ENCODE measurements at places on chromosomes 16 and 17. TPM values are rescaled to one million over a fixed set of nuclear protein-coding genes. Genes with fewer than 3 reads are reported as not detected.

DNA sequence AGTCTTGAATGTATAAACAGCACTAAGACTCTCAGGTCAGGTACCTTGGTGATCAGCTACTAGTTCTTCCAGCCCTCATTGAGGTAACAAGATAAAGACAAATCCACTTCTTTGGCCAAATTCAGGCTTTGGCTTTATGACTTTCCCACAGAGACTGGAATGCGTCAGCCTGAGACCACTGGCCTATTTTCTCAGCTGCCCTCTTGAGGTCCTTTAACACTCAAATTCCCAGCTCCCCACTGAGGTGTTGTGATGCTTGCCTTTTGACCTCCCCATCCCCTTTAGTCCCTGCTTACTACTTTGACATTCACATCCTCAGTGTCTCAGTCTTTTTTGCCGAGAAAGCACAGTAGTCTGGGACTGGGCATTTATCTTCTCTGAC lies 10.6 kb downstream of the TNFAIP1 start:
- DNase-seq, result no peak

DNA sequence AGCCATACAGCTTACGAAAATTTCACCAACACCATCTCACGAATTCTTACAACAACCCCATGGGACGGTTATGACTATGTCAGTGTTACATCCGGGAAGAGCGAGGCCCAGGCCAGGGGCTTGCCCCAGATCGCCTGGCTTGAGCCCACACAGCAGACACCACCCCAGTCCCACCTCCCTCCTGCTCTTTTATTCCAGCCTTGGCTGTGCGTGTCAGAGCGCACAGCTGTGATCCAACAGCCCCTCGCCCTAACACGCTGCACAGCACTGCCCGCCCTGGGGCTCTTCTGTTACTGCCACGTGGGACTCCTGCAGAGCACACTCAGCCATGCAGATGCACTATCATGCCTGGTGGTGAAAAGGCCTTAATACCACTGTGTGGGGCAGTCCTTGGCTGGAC lies 127.9 kb downstream of the ENGASE start:
- no peak for DNase-seq

DNA sequence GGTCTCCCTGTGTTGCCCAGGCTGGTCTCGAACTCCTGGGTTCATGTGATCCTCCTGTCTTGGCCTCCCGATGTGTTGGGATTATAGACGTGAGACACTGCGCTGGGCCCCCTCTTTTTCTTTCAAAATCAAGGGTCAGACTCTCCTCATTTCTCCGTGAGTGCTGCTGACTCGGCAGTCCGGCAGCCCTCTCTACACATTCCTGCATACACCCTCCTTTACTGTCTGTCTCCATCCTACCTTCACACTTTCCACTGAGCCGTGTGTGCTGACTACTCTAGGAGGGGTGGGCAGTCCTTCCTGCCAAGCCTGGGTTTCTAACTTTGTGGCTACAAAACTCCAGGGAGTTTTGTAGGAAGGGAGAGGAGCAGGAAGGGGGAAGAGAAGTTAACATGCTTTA lies 195.2 kb downstream of the PARN start:
- DNase-seq, result no peak

DNA sequence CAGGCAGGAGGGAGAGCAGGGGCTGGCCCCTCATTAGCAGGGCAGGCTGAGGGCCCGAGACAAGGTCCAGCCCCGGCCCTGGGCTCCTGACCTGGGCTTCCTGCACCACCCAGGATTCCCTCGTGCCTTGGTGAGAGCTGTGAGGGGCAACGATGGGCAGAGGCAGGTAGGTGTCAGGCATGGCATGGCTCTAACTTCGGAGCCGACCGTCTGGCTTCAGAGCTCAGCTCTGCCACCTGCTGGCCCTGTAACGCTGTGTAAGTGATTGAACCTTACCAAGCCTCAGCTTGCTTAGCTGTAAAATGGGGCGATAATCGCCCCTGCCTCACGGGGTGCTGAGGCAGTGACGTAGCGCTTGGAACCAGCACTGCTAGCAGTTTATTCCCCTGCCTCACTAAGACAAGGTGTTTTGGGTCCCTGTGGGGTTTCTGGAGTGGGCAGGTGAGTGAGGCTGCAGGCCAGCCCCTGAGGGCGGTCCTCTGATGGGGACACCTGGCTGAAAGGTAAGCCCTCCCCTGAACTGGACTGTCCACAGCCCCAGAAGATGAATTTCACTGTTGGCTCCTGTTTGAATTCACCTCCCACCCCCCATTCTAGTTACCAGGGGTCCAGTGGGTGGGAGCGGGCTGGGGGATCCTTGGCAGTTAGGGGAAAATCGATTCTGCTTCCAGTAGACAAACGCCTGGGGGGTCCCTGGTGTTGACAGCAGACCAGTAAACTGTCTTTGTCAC lies 184.8 kb upstream of the GSE1 start:
- peak; percentile 13 for DNase-seq

GRCh38 chr17:15261258-15261801 lies 3.8 kb downstream of the PMP22 start:
- peak; percentile 27 for DNase-seq

DNA sequence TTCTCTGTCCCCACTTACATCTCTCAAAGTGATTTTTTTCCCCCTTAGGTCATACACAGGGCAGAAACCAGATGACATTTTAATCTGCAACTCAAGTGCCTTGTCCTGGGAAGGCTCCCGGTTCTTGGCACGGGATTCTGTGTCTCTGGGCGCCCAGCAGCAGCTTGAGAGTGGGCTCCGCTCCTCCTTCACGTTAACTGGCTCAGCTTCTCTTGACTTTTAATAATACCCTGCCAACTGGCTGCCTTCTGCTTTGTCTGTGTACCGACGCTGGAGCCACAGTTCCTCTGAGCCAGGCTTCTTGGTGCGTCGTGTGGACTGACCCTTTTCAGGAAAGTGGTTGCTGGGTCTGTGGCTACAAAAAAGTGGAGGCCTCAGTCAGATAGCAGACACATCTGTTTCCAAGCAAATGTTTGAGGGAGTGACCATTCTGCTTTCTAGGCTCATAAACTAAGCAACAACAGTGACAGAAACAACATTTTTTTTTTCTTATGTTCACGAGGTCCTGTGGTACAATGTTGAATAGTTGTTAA lies 64.9 kb downstream of the IRF8 start:
- DNase-seq, result no peak

DNA sequence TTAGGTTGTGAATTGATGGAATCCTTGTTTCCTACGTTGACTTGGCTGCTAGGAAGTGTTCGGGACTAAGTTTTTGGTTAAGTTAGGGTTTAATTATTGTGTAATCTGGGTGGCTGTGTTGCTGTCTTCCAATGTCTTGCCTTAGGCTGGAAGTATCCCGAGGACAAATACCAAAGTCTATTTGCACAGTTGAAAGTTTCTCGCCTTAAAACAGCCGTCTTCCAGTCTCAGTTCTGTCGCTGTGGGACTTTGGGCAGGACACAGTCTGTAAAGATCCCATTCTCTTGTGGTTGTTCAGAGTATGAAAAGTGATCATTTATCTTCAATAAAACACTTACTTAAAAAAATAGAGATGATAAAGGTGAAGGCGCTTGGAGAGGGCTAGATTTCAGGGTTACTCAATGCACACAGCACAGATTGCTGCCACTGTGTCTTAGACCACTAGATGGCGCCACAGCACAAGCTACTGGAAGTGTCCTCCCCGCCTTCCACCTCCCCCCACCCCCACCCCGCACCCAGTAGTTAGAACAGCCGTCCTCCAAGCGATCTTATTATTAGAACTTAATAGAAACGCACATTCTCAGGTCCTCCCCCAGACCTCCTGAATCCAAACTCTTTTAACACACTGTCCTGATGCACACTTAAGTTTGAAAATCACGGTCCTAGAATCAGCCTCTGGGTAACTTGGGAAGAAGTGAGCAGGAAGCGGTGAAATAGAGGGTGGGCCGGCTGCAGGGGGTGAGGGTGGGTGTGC lies 45.8 kb downstream of the AKAP1 start:
- DNase-seq, result peak; percentile 72

- no peak for DNase-seq
Measured at GRCh38 chr16:55613613-55614335, 42.0 kb upstream of the SLC6A2 start.

DNA sequence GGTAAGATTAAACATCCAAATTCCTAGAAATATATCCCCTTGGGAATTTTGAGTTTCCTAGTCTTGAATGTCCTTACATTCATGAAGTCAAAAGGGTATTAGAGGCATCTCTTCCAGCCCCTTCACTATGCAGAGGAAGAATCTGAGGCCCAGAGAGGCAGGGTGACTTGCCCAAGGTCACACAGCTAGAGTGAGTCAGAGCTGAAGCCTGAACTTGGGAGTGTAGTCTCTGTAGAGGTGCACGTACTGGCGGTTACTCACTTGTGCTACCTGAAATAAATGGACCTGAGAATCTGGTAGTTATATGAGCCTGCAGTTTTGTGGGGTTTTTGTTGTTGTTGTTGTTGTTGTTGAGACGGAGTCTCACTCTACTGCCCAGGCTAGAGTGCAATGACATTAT lies 164.0 kb downstream of the XYLT1 start:
- DNase-seq, result no peak

Gene P2RX1
- total RNA-seq, result 0.22 TPM

Gene CWC25
- 20.5 TPM for total RNA-seq

Gene CMTM2
- total RNA-seq, result 0.51 TPM

Gene ENDOV
- total RNA-seq, result 38.0 TPM

Gene FADS6
- total RNA-seq, result 0.85 TPM

Gene CCDC40
- 20.6 TPM for total RNA-seq

Gene ADCY9
- total RNA-seq, result 10.4 TPM
